ENCODE measurements at places on chromosomes 6 and 20. TPM values are rescaled to one million over a fixed set of nuclear protein-coding genes. Genes with fewer than 3 reads are reported as not detected.

Gene SYCP2L
- 0.31 TPM for total RNA-seq

GRCh38 chr20:40434122-40434521 lies 254.9 kb downstream of the MAFB start:
- H3K4me1 ChIP-seq = no peaks in the 10 kb centered on the region
- H3K27ac ChIP-seq = no peak overlapping the region
- H3K27me3 ChIP-seq = no peaks in the 10 kb centered on the region
- no peaks in the 10 kb centered on the region for H3K36me3 ChIP-seq

GRCh38 chr6:15623276-15624116 lies 39.3 kb downstream of the DTNBP1 start:
- DNase-seq = no peak
- peaks cover 9% of the 10 kb centered on the region for H3K36me3 ChIP-seq
- H3K27ac ChIP-seq = no peak overlapping the region
- H3K27me3 ChIP-seq = no peaks in the 10 kb centered on the region

GRCh38 chr6:1838604-1839213 lies 229.0 kb downstream of the FOXC1 start:
- no peak for DNase-seq
- no peak overlapping the region for H3K4me3 ChIP-seq
- H3K4me1 ChIP-seq = no peaks in the 10 kb centered on the region
- no peaks in the 10 kb centered on the region for H3K27me3 ChIP-seq
- no peaks in the 10 kb centered on the region for H3K36me3 ChIP-seq

DNA sequence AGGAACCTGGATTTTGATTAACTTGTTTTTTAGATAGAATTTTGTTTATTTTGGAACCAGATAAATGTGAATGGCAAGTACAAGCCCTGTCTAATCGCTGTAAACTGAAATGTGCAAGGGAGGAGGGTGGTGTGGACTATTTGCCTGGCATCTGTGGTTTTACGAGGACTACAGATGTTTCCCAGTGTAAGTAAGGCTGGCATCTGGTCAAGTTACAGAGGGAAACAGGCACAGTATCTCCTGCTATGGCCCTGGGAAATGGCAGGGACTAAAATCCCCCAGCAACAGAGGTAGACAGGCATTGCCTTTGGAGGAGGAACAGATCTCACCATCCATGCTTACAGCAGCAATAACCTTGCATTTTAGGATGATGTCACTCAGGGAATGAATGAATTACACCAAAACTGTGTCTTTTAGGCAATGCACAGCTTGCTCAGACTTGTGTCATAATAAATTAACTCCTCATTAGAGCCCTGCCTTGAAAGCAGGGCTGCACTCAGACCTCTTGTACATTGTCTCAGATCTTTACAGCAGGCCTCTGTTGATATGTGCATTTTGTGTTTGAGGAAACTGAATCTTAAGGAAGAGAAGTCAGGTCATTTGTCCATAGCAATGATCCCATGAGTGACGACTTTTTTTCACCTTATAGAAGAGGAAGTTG lies 96.2 kb downstream of the TCP11 start:
- H3K4me3 ChIP-seq = no peak overlapping the region
- peaks cover 16% of the 10 kb centered on the region for H3K4me1 ChIP-seq
- no peaks in the 10 kb centered on the region for H3K36me3 ChIP-seq

GRCh38 chr20:15139522-15139921 lies 802.1 kb upstream of the FLRT3 start:
- no peak overlapping the region for H3K27ac ChIP-seq
- DNase-seq = no peak
- no peaks in the 10 kb centered on the region for H3K4me1 ChIP-seq
- H3K36me3 ChIP-seq = no peaks in the 10 kb centered on the region

- no peaks in the 10 kb centered on the region for H3K36me3 ChIP-seq
- H3K4me1 ChIP-seq = no peaks in the 10 kb centered on the region
- H3K27ac ChIP-seq = no peak overlapping the region
- no peak overlapping the region for H3K4me3 ChIP-seq
These were observed 246.0 kb upstream of the ECI2 start for GRCh38 chr6:4381381-4381780.

GRCh38 chr6:128743974-128744765 lies 138.8 kb upstream of the LAMA2 start:
- H3K36me3 ChIP-seq = no peaks in the 10 kb centered on the region
- no peak overlapping the region for H3K27ac ChIP-seq
- H3K27me3 ChIP-seq = peaks cover 4% of the 10 kb centered on the region
- no peaks in the 10 kb centered on the region for H3K4me1 ChIP-seq
- no peak overlapping the region for H3K4me3 ChIP-seq
- no peak for DNase-seq

DNA sequence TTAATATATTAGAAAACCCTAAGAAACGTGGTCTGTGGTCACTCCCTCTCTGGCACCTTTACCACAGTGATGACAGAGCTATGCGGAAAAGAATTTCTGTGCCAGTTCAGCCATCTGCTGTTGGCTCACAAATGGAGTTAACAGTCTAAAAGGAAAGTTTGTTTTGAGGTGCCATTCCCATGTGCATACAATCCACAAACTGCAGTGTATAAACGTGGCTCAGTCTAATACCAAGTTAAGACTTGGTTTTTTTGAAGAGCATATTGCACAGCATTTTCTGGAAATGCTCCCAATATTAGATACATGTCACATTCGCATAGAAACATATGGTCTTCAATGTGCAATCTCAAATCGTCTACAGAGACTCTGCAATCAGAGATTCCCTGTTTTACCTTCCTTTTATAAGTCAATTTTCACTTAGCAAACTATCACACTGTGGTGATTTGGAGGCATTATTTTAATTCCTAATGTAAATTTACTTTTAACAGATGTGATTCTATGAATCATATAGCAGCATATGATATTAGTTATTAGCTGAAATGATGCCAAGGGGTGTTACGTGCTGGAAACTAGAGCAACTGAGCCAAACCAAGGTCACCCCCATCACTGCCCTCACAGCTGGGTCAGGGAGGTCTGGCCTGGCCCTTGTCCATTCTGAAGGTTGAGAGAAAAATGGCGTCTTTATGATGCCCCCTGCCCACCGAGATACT lies 383.5 kb downstream of the PRKN start:
- H3K4me3 ChIP-seq = no peak overlapping the region
- no peaks in the 10 kb centered on the region for H3K36me3 ChIP-seq
- no peak for DNase-seq
- H3K4me1 ChIP-seq = no peaks in the 10 kb centered on the region
- H3K27me3 ChIP-seq = no peaks in the 10 kb centered on the region
